ENCODE measurements at places on chromosomes 2 and 18. TPM values are rescaled to one million over a fixed set of nuclear protein-coding genes. Genes with fewer than 3 reads are reported as not detected.

Gene GREB1
- 9.1 TPM for total RNA-seq

Gene MC4R
- total RNA-seq: 0.16 TPM

Gene SRD5A2
- 16.2 TPM for total RNA-seq

Gene PTH2R
- total RNA-seq: 0.69 TPM

Gene PSME4
- total RNA-seq: 100 TPM

Gene PAX8
- 0.26 TPM for total RNA-seq

Gene INHA
- not detected for total RNA-seq

Gene CYP27A1
- total RNA-seq: 10.3 TPM

Gene RANBP2
- 121 TPM for total RNA-seq

Gene YIPF4
- total RNA-seq: 46.2 TPM

Gene UPP2
- total RNA-seq: 0.16 TPM

Gene SNTG2
- 0.69 TPM for total RNA-seq

- DNase-seq: no peak
Observed at GRCh38 chr2:226615891-226616290, 183.7 kb downstream of the IRS1 start.

- no peak for DNase-seq
Observed at GRCh38 chr2:64750001-64750816, 96.5 kb upstream of the SERTAD2 start.

GRCh38 chr2:39994151-39994550 lies 215.1 kb upstream of the THUMPD2 start:
- DNase-seq: no peak

DNA sequence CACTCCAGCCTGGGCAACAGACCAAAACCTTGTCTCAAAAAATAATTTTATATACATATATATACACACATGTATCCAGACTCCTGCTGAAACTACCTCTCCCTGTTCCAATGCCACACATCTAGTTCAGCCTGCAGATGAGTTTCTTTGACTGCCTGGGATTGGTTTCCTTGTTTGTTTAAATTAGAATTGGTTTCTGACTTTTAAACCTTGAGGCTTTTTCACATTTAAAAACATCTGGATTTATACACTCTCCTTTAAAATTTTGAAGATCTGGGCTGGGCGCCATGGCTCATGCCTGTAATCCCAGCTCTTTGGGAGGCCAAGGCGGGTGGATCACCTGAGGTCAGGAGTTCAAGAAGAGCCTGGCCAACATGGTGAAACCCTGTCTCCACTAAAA lies 21.8 kb upstream of the CXCR1 start:
- no peak for DNase-seq

DNA sequence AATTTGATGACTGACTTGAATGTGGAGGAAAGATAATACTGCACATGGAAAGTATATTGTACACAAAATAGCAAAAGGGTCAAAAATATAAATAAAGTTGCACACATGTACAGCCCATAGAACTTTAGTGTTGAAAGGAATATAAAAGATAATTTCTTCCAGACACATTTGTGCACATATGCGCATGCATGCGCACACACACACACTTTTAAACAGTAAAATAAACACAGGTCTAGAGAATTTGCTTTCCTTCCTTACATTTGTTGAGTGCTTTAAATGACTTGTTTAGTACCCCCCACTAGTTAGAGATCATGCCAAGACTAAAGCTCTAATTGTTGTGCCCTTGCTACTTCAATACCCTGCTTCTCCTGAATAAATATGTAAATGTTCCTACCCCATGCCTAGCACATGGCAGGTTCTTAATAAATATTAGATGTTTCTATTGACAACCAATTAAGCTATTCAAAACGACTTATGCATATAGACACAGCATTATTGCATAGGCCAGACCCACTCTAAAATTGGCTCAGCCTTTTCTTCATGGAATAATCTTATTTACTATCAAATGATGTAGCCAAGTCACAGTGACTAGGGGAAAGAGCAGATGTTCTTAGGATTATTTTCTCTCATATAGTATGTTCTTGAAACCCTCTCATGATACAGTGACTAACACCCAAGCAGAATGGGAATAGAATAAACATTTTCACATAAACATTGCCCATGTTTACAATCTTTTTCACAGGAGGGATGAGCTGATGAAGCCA lies 165.5 kb upstream of the ACVR2A start:
- no peak for DNase-seq

GRCh38 chr2:134722728-134723127 lies 3.9 kb upstream of the TMEM163 start:
- no peak for DNase-seq

DNA sequence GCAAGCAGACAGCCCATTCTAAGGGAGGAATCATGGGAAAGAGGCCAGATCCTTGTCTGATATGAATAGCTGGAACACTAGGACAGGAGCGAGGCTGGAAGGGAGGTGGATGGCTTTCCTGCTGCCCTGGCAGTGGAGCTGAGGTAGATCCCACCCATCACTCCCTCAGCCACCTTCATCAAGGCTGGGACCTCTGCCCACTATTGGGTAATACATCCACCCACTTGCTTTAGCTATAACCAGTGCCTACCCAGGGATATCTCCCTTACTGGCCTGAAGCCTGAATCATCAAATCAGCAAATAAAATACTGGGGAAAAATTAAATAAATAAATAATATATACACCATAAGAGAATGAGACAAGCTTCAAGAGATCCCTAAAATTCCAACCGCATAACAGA lies 183.2 kb upstream of the KYNU start:
- DNase-seq: no peak

DNA sequence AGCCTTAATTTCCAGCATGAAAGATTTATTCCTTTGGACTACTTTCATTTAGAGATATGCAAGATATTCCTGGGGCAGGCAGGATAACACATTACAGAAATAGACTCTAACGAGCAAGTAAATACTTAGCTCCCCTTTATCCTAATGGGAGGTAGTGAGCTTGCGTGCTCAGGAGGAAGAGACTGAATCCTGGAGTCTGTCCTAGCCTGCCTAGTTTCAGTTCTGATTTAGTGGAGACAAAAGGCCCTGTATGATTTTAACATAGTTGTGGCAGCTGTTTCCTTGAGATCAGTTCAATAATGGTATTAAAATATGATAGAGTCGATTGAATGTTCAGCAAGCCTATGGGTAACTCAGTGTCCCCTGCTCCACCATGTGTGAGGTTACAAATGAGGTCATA lies 109.5 kb downstream of the FMNL2 start:
- DNase-seq: no peak

DNA sequence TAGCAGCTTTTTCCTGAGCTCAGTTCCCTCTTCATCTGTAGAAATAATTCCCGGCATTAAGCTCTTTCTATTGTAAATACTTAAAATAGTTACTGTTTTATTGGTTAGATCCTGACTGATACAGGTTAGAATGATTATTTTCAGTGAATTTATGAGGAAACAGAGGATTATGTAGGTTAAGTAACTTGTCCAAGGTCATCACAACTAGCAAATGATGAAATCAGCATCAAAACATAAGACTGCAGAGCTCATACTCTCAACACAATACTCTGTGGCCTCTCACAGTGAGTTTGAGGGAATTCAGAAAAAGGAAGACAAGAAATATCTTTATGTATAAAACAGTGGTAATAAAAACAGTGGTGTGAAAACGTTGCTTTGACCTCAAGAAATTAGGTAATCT lies 113.2 kb upstream of the DLX2 start:
- no peak for DNase-seq

DNA sequence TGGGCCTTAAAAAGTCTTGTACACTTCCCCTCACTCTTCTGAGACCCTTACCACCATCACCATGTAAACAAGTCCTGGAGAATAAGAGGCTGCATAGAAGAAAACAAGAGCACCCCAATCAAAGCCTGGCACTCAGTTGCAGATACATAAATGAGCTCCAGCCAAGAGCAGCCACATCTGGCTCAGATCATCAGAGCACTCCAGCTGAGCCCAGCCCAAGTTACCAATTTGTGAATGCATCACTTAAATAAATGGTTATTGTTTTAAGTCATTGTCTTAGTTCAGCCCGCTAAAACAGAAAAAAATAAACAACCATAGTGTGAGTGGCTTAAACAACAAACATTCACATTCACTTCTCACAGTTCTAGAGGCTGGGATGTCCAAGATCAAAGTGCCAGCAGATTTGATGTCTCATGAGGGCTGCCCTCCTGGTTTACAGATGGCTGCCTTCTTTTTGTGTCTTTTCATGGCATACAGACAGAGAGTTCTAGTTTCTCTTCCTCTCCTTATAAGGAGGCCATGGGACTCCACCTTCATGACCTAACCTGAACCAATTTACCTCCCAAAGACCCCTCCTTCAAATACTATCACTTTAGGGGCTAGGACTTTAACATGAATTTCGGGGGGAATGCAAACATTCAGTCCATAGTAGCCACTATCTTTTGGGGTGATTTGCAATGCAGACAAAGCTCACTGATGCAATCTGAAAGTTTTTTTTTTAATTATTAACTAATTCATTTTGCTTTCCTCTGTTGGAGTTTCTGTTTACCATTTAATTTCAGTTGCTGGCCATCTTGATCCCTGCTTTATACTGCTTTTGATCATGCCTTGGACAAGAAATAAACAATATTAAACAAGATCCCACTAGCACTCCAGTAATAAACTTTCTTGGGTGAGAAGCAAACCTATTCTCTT lies 187.5 kb upstream of the ACVR2A start:
- no peak for DNase-seq

- no peak for DNase-seq
Observed at GRCh38 chr18:23257686-23258565, 122.6 kb downstream of the CABLES1 start.

DNA sequence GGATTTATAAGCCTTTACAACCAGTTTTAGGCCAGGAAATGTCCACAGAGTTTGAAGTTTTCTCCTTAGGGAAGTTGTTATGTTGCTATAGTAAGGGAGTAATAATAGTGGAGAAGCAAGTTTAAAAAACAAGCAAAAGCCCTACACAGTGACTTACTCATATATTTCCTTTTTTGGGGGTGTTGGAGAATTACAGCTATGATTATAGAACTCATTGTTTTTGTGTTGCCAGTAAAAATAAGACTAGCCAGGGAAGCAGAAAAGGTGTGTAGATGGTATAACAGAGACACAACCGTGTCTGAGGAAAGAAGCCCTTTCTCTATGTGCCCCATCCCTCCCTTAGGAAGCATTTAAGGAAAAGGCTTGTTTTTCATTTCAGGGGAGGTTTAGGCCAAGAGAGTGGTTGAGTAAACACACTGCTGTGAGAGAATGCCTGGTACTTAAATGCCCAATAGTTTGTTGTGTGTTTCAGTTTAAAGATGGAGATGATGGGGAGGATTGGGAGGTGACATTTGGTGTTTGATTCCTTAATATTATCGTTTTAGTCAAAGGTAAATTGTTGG lies 2.3 kb downstream of the VAPA start:
- no peak for DNase-seq

GRCh38 chr2:206533977-206534376 lies 90.6 kb downstream of the ADAM23 start:
- DNase-seq: no peak

GRCh38 chr2:201996006-201996405 lies 37.6 kb upstream of the FZD7 start:
- DNase-seq: no peak

GRCh38 chr2:59237311-59237710 lies 996.2 kb upstream of the FANCL start:
- no peak for DNase-seq

GRCh38 chr18:24395049-24395795 lies 2.4 kb downstream of the OSBPL1A start:
- no peak for DNase-seq

GRCh38 chr2:100876231-100876860 lies 56.4 kb downstream of the NPAS2 start:
- no peak for DNase-seq

DNA sequence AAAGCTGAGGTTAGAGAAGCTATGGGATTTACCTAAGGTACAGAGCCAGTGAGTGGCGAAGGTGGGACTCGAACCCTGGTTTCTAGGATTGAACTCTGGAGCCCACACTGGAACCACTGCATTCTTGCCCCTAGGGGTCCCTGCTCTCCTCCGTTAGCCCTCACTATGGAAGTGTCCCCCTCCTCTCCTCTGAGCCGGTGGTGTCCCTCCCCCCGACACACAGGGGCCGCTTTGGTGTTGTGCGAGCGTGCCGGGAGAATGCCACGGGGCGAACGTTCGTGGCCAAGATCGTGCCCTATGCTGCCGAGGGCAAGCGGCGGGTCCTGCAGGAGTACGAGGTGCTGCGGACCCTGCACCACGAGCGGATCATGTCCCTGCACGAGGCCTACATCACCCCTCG lies 8.5 kb upstream of the GMPPA start:
- no peak for DNase-seq

GRCh38 chr18:36099311-36099710 lies 29.8 kb downstream of the SLC39A6 start:
- DNase-seq: no peak

DNA sequence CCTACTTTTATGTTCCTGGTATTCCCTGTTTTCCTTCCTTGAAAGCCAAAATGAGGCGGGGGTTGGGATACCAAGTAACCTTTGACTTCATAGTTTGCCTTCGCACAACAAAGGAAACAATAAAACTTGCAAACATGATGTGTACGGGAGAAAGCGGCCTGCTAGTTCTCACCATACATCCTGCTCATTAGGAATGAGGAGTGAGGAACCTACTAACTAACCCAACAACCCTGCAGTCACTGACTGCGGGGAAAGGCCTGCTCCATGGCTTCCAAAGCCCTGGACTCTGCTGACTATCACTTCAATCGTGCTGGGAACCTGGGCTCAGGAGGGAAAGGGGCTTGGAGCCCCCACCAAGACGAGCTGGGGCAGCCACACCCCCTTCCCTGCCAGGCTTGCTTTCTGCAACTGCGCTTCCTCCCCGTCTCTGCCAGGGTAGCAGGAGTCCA lies 24.2 kb downstream of the RPL31 start:
- no peak for DNase-seq

GRCh38 chr2:220001751-220002150 lies 374.3 kb downstream of the SLC4A3 start:
- DNase-seq: no peak

DNA sequence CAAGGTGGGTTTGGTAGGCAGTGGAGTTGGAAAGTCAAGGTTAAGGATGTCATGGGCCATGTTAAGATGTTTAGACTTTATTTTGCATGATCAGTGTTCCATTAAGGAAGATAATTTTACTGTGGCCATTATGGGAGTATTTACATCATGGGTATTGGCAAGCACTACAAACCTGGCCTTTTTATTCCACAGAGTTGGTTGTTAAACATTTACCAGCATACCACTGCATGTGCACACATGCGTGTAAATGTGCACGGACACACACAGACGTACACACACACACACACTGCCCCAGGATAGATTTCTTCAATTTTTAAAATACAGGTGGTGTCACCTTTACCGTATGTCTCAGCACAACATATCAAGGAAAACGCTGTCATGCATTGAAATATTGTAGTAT lies 51.4 kb upstream of the ITGA6 start:
- DNase-seq: no peak

- DNase-seq: no peak
Observed at GRCh38 chr2:128687565-128687964, 368.9 kb upstream of the HS6ST1 start.

- no peak for DNase-seq
Observed at GRCh38 chr2:84477886-84478285, 18.8 kb upstream of the SUCLG1 start.

GRCh38 chr18:8719192-8719591 lies 13.8 kb downstream of the MTCL1 start:
- no peak for DNase-seq
